ENCODE measurements at places on chromosomes 1 and 21.

GRCh38 chr1:194223596-194223995, 1037.2 kb upstream of the B3GALT2 start:
- DNase-seq, result no peak

GRCh38 chr1:228445843-228446650, 29.4 kb upstream of the TRIM17 start:
- peak; percentile 8 for DNase-seq

DNA sequence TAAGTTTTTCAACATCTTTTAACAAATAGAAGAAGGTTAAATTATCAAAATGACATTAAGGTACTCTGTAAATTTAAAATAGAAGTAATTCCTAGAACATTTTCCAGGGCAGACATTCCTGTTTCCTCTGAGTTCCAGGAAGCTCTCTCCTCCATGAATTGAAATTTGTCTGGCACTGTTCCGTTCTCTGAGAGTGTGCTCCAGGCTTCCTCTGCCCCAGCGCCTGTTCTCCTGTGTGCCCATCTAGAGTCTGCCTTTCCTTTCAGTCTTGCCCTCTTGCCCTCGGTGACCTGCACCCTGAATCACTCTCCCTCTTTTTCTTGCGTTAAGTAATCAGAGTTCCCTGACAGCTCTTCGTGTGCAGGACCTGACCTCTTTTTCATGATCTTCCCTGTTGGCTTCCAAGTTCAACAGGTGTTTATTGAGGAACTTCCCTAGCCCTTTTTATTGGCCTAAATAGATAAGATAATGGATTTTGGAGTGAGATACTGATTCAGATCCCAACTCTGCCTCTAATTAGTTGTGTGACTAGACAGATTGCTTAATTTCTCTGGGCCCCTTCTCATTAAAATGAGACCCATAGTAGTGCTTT, 77.1 kb downstream of the MTR start:
- DNase-seq, result no peak

- DNase-seq, result no peak
Observed at GRCh38 chr1:39328095-39328494, 123.6 kb downstream of the MACF1 start.

DNA sequence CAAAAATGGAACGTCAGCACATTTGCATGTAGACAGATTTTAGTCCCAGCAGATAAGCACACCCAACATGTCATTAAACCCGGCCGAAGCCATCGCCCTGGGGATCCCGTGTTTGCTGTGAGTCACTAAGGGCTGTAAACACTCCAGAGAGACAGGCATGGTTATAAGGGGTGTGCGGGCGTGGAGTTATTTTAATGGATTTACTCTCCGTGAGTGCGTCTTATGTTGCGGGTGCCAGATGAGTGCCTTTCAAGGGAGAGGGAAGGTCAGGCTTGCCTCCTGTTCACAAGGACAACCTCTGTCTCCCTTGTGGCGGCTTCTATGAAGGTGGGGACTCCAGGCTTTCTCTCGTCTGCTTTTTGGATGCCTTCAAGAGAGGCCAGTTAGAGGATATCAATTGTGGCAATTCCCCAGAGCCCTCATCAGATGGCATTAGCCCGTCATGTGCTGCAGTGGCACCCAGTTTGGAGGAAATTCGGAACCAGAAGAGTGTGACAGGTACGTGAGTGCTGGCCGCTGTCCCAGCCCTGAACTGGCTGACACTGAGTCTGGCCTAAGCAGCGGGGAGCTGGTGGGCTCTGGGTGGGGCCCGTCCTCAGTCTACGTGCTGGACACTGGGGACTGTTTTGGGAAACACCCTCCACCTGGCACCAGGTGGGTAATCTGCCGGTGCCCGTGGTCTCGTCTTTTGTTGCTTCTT, 223.8 kb upstream of the TMEM51 start:
- no peak for DNase-seq

GRCh38 chr1:47875036-47875435, 122.1 kb downstream of the TRABD2B start:
- DNase-seq, result no peak

GRCh38 chr1:30771005-30771404, 13.4 kb upstream of the LAPTM5 start:
- DNase-seq, result no peak

All from HL-60 (cell line).